ENCODE measurements at places on chromosomes 6 and 20.

GRCh38 chr6:100479179-100480035 is 14.7 kb upstream of the SIM1 start:
- no peak for DNase-seq

- no peak for DNase-seq
Measured at GRCh38 chr20:43727980-43728590, 1.3 kb upstream of the GTSF1L start.

DNA sequence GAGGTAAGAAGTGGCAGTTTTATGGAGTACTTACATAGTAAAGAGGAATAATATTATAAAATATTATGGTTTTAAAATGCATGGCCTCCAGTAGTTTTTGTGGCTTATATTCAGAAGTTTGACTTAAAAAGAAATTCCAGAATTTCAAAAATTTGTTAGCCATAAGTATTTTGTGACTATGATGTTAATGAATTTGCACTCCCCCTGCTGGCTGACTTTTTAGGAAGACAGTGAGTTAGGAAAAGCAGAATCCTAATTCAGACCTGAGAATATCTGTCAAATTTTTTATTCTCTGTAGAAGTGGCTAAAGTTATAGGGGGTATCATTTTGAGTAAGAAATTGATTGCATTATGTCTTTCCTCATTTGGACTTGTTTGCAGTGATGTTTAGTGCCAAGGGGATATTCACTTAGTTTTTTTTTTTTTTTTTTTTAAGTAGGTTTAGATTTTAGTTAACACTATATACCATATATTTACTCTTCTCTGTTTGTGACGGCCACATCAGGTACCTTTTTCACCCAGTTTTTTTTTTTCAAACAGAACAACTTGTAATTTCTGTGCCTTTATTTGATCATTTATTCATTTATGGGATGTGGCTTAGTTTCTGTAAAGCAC is 40.8 kb downstream of the ZFAND3 start:
- DNase-seq = no peak

DNA sequence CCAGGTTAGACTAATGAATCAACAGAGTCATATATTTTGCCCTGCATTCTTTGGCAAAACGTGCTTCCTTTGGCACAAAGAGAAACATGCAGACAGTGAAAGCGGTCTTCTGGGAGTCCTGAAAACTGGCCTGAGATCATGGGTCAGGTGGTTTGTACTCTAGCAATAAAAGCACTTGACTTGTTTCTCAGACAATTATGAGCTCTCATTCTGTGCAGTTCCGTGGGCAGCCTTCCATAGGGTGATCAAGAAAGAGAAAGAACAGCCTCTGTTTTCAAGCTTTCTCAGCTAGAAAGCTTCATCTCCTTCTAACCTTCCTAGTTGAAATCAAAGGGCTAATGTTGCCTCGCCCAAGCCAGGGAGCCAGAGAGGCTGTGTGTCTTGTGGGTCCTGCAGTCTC is 62.7 kb upstream of the ISM1 start:
- no peak for DNase-seq

- DNase-seq = no peak
Measured at GRCh38 chr6:27062755-27063154, 184.7 kb upstream of the PRSS16 start.

GRCh38 chr6:1524040-1524480 is 85.7 kb upstream of the FOXC1 start:
- DNase-seq = no peak

Data from C1 segment of cervical spinal cord (tissue), 14 donors.